Stimulated activated CD4-positive, alpha-beta T cell treated with anti-CD3 and anti-CD28 coated beads, Interleukin-1b, Interleukin-23, amount 100 ng/mL, for 1 hour (primary cell): ENCODE measurements at places on chromosomes 5 and 9.

DNA sequence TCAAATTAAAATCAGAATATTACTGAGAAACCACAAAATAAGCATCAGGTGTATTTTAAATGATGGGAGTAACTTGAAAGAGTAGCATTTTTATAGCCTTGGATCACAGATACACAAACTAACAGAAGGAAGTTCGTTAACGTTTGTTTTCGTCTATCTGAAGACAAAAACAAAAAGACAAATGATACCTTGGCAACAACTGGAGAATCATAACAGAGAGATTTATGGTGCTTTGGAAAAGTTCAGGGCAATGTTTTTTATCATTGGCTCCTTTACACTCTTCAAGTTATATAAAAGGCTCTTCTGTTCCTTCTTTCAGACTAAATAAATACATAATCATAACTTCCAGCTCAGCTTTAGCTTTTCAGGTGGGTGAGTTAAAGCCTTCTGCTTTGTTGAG lies 128.1 kb upstream of the VLDLR start:
- no peak for DNase-seq

DNA sequence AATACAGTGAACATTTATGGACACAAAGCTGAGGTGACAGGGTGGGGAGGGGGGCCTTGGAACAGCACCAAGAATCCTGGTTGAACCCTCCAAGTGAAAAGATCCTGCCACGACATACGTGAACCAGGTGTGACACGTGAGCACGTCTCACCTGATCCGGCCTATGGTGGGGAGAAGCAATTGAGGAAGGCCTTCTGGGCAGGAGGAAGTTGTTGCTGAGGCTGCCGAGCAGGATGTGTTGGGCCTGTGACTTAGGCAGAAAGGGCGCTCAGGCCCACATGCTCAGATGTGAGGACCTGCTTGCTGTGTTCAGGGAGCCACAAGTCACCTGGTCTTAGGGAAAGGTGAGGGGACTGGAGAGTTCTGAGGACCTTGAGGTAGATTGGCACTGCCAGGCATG lies 2.5 kb upstream of the MAPK9 start:
- no peak for DNase-seq

DNA sequence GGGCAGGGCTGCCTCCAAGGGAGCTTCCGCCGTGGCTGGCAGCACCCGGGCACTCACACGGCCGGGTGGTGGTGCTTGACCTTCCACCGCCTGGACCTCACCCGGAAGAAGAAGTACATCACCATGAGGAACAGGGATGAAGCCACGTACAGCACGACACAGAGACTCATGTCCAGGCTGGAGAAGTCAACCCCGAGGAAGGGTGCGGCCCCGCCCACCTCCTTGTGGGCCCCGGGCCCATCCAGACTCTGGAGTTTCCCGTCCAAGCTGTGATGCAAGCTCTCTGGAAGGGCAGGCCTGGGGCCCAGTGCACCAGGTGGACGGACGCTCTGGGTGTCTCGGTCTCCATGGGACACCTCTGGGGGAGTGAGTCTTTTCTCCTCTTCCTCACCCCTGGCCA lies 3.7 kb upstream of the LHX3 start:
- DNase-seq = no peak

DNA sequence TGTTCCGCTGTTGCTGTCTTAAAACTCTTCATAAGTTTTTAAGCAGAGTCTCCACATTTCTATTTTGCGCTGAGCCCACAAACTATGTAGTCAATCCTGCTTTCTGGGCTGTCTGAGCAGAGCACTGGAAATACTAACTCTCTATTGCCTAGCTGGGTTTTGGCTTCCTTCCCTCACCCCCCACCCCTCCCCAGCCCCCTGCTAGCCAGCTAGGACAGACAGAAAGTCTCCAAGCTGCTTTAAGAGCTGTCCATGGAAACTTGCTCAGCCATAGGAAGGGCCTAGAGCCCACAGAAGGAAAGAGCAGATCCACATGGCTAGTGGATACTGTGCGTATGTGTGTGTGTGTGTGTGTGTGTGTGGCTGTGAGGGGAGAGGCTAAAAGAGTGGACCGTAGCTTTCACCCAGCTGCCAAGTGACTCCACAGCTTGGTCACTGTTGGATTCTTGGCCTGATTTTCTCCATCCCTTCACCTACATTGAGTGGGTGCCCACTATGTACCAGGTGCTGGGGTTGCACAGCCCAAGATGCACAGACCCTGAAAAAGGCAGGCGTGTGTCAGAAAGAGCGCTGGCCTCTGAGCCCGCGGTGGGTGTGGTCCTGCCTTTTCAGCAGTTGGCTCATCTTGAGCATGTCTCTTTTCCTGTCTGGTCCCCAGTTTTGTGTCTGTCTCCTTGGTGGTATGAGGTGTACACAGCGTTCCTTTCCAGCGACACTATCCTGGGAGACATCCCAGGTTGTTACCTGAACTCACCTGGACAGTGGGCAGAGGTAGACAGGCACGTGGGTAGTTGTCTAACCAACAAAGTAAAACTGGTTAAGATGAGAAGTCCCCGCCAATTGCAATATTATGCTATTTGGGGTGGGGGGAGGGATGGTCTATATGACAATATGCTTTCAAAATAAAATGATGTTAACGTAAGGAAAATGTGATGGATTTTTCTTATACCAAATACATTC lies 5.4 kb upstream of the NKX2-5 start:
- DNase-seq = no peak
